ENCODE measurements at places on chromosomes 7 and 10. TPM values are rescaled to one million over a fixed set of nuclear protein-coding genes. Genes with fewer than 3 reads are reported as not detected.

CLDN3 gene
- 53.7 TPM for total RNA-seq

GRCh38 chr7:51666266-51666665, 349.7 kb upstream of the COBL start:
- DNase-seq = no peak

DNA sequence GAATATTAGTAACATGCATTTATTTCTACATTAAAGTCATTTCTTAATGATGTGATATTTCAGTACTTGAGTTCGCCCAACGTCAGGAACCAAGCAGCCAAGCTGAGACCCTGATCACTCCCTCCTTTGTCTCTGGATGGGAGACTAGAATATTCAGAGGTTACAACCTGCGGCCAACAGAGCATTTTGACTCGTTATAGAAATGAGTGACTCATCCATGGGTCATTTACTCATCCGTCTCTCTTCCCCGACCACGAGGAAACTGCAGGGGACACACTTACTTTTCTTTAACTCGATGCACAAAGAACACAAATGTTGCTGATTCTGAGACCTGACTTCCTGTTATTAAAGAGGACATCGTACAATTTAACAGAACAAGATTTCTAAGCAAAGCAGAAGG, 343.3 kb downstream of the FRMD4A start:
- no peak for DNase-seq

GRCh38 chr10:73932620-73933112, 21.7 kb downstream of the PLAU start:
- DNase-seq = no peak

SPDYE6 gene
- not detected for total RNA-seq

HOXA11 gene
- total RNA-seq = 6.4 TPM

DNA sequence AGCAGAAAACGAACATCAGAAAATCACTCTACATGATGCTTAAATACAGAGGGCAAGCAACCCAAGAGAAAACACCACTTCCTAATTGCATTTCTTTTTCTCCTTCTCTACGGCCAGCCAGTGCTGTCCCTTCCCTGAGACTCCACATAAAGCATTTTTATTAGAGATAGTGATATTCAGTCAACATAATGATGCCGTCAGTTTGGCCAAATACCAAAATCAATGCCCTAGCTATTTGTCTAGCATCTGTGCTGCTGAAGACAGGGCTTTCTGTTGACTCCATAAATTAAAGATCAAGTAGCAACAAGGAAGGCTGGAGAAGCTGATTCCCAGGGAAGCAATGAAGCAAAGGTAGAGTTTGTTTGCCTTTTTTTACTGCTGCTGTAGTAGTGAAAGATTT, 1024.9 kb downstream of the REEP3 start:
- DNase-seq = no peak

C1GALT1 gene
- total RNA-seq = 65.4 TPM

CHN2 gene
- 20.7 TPM for total RNA-seq

DNA sequence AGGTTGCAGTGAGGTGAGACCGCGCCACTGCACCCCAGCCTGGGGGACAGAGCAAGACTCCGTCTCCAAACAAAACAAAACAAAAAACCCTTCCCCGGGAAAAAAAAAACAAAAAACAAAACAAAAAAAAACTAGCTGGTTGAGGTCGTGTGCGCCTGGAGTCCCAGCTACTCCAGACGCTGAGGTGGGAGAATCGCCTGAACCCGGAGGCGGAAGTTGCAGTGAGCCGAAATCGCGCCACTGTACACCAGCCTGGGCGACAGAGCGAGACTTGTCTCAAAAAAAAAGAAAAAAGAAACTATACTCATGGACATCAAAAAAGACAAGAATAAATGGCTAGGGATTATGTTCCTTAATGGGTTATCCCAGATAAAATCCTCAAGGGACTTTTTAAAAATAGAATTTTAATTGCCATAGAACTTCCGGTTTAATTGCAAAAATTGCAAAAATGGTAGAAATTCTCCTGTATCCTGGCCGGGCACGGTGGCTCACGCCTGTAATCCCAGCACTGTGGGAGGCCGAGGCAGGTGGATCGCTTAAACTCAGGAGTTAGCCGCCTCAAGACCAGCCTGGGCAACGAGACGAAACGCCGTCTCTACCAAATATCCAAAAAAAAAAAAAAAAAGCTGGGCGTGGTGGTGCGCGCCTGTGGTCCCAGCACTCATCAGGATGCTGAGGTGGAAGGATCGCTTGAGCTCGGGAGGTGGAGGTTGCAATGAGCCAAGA, 37.8 kb downstream of the KLHDC10 start:
- no peak for DNase-seq

DNA sequence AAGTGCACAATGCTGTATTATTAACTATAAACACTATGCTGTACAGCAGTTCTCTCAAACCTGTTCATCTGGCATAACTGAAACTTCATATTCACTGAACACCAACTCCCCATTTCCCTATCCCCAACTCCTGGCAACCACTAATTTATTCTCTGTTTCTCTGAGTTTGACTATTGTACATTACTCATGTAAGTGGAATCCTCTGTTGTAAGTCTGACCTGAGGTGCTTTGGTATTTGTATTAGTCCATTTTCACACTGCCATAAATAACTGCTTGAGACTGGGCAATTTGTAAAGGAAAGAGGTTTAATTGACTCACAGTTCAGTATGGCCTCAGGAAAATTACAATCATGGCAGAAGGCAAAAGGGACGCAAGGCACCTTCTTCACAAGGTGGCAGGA, 266.3 kb downstream of the PPP1R3A start:
- DNase-seq = no peak

- no peak for DNase-seq
Observed at GRCh38 chr7:24847754-24848153, 90.5 kb upstream of the GSDME start.

GRCh38 chr10:69061305-69062161, 26.4 kb upstream of the SRGN start:
- DNase-seq = peak; percentile 64

TLX1 gene
- total RNA-seq = 0.24 TPM

CDNF gene
- 7.6 TPM for total RNA-seq

ADAMTS14 gene
- 0.87 TPM for total RNA-seq
